Adrenal gland (tissue), 19 donors: ENCODE measurements at places on chromosomes 6 and 20. TPM values are rescaled to one million over a fixed set of nuclear protein-coding genes. Genes with fewer than 3 reads are reported as not detected.

- H3K36me3 ChIP-seq, result no peaks in the 10 kb centered on the region
- H3K4me1 ChIP-seq, result peaks cover 13% of the 10 kb centered on the region
- H3K4me3 ChIP-seq, result peak overlapping the region; percentile 75
- H3K27ac ChIP-seq, result peak overlapping the region; percentile 87
These were observed 1.7 kb downstream of the JAG1 start for GRCh38 chr20:10671919-10672623.

DNA sequence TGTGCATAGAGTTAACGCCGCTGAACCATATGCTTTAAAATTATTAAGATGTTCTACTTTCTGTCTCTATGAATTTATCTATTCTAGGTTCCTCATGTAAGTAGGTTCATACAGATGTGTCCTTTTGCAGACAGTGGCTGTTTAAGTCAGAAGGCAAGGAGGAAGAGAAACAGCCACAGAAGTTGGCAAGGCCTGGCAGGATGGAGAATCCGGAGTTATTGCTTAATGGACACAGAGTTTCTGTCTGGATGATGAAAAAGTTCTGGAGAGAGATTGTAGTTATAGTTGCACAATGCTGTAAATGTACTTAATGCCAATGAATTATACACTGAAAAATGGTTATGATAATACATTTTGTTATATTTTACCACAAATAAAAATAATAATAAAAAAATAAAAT lies 283.6 kb upstream of the CNR1 start:
- no peak overlapping the region for H3K4me3 ChIP-seq
- no peak overlapping the region for H3K27ac ChIP-seq
- H3K36me3 ChIP-seq, result no peaks in the 10 kb centered on the region
- H3K4me1 ChIP-seq, result no peaks in the 10 kb centered on the region
- no peak for DNase-seq
- H3K27me3 ChIP-seq, result no peaks in the 10 kb centered on the region

BMP5 gene
- total RNA-seq, result 0.18 TPM

DNA sequence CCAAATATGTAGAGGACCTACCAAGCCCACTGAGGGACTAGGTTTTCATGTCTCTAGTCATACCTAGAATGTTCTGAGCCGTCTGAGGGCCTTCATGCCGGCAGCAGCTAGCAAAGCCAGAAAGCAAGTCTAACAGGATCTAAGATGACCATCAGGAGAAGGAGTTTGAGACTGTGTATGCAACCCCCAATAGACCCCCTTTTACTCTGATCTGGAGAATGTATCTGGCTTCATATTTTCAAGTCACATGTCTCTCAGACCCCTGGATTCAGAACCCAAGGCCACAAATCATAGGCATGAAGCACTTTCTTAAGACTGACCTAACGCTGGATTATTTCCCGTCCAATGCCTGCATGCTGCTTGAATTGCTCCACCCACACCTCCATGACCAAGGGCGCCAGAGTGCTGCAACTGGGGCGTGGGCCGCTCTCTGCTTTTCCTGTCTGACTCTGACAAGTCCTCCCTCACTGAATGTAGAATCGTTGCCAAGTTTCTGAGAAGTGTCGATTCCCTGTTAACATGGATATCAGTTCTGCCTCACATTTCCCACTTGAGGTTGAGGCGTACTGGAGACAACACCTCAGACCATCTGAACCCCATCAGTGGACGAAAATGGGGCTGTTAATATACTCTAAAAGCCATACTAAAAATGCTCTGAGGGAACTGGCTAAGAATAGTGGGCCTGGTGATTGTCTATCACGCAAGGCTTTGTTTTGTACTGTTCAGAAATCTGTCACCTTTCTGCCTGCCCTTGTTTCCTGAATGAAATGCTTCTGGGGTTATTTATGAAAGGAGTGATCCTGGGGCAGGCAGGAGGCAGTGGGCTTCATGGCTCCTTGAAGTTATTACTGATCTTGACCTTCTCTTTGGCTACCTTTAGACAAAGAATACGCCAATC lies 23.9 kb upstream of the ASXL1 start:
- no peak overlapping the region for H3K4me3 ChIP-seq
- H3K27me3 ChIP-seq, result no peaks in the 10 kb centered on the region
- H3K27ac ChIP-seq, result peak overlapping the region; percentile 69

TFAP2C gene
- total RNA-seq, result 0.24 TPM

HLA-DOA gene
- 61.9 TPM for total RNA-seq

CTCFL gene
- not detected for total RNA-seq

DNA sequence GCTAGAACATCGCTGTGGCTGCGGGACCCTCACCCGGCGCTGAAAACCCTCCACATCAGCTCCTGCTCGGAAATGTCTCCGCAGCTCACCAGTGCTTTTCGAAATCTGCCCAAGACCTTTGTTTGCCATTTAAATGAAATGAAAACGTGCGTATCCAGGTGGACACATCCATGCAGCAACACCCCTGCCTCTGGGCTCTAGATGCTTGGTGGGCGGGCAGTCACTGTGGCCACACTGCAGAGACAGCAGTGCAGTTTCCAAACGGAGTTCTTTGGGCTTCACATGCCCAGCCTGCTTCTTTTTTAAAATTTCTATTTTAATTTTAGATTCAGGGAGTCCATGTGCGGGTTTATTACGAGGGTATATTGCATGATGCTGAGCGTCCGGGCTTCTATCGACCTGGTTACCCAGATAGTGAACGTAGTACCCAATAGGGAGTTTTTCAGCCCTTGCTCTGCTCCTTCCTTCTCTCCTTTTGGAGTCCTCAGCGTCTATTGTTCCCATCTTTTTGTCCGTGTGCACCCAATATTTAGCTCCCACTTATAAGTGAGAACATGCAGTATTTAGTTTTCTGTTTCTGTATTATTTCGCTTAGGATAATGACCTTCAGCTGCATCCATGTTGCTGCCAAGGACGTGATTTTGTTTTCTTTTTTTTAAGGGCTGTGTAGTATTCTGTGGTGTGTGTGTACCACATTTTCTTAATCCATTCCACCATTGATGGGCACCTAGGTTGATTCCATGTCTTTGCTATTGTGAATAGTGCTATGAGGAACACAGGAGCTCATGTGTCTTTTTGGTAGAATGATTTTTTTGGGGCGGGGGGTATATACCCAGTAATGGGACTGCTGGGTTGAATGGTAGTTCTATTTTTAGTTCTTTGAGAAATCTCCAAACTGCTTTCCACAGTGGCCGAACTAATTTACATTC lies 4.8 kb upstream of the TUBB2B start:
- no peaks in the 10 kb centered on the region for H3K36me3 ChIP-seq
- peaks cover 39% of the 10 kb centered on the region for H3K4me1 ChIP-seq
- H3K27ac ChIP-seq, result peak overlapping the region; percentile 82
- H3K4me3 ChIP-seq, result peak overlapping the region; percentile 87
